HEK293T (cell line): ENCODE measurements at places on chromosomes 2 and 18.

GRCh38 chr18:50166901-50167300 is 28.0 kb downstream of the MYO5B start:
- no peak for DNase-seq

DNA sequence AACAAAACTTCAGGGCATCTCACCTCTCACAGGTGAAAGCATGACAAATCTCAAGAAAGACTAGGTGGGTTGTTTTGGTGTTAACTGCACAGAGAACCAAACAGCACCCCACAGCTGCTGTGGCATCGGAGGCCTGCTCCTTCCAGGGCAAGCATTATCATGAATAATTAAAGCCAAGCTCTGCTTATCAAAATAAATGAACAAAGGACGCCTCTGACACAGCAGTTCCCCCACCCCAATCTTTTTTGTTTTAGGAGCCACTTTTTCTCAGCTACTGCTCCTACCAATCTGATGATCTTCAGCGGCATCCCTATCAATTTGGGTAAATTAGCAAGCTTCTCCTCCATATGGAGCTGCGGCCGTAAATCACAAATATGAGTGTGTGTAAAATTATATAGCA is 58.6 kb downstream of the KLF7 start:
- no peak for DNase-seq

GRCh38 chr2:170533156-170533555 is 182.0 kb upstream of the SP5 start:
- no peak for DNase-seq

- DNase-seq = no peak
These were observed 230.6 kb upstream of the ID2 start for GRCh38 chr2:8451273-8451672.

- no peak for DNase-seq
These were observed 48.0 kb downstream of the PID1 start for GRCh38 chr2:229223107-229223506.

- DNase-seq = no peak
These were observed 194.9 kb upstream of the POU3F3 start for GRCh38 chr2:104658904-104659591.

- DNase-seq = peak; percentile 31
These were observed 201.4 kb downstream of the SOCS6 start for GRCh38 chr18:70489986-70490933.

DNA sequence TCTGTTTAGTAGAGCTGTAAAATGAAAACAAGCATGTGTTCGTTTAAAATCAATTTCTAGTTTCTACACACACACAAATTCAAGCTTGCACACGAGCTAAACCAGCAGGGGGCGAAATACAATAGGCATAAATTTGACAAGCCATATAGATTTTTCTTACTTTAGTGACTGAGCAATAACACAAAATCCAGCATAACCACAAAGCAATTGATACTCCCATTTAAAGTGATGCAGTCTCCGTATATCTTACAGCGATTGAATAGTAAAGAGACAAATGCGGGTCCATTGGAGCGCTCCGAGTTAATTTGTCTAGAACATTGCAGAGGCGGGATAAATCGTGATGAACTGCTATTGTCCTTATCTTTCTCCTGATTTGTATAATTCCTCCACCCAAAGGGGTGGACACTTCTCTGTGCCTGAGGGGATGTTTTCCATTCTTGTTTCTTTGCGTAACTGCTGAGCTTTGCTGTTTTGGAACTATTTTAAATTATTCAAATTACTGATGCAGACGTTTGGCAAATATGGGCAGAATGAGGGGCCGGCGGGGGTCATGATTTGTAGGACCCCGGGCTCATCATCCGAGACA is 1.2 kb upstream of the AFTPH start:
- peak; percentile 22 for DNase-seq

- DNase-seq = no peak
These were observed 4.7 kb downstream of the GLI2 start for GRCh38 chr2:120740375-120740764.

DNA sequence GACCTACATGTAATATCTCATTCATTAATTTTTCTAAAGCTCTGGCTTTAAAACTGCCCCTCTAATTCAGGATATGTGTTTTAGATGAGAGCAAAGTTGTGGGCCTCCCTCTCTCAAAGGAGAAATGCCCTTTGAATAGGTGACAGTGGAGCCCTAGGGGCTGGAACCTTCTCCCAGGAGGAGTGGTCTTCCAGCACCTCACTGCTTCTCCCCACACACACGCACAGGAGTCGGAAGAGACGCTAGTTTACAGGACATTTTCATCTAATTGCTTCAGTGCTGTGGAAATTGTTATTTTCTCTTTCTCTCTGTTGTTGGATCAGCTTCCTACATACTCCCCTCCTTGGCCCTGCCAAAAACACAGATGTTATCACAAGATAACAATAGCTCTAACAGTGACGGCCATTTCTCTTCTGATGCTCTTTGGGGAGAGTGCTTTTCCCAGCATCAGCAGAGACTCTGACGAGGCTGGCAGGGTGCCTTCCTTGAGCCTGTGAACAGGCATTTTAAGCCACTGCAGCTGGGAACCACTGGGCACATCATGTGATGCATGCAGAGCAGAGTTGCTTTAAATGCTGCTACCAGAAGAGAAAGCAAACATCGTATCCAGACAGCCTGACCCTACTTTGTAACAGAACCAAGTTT is 209.4 kb upstream of the SP5 start:
- DNase-seq = no peak

- no peak for DNase-seq
These were observed 54.6 kb downstream of the MERTK start for GRCh38 chr2:111952871-111953452.

- DNase-seq = no peak
These were observed 96.0 kb upstream of the RIOK3 start for GRCh38 chr18:23356915-23357601.

DNA sequence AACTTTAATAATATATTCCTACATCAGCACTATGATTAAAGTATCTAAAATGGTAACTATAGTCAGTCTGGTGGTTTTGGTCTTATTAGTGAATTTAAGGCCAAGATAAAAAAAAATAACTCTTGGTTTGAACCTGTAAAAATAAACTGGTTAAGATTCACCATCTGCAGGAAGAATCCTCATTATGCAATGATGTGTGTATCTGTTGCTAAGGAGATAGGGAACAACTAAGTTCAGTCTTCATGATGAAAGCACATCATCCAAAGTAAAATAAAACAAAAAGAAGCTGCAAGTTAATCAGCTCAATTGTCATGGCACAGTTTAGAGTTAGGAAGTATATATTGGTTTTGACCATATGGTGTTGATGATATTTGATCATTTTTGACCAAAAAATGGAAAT is 466.0 kb downstream of the NYAP2 start:
- no peak for DNase-seq

DNA sequence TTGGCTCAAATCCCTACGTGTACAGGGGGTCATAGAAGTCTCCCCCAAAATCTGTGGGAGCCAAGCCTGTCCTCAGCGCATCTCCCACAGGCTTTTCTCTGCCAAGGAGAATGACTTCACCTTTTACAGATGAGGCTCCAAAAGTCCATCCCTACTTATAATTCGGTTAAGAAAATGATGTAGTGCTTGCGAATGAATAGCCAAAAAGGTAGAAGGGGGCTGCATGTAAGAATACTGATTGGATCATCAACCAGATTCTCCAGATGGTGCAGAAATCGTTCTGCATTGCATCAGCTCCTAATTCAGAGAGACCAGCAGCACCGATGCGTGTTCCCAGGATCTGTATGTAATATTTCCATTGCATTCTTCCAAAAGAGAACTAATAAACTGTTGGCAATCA is 91.9 kb downstream of the EPHA4 start:
- DNase-seq = no peak

- no peak for DNase-seq
These were observed 51.2 kb upstream of the RTN4 start for GRCh38 chr2:55101466-55101865.

- DNase-seq = no peak
These were observed 5.4 kb upstream of the NCKAP5 start for GRCh38 chr2:133573491-133574162.

GRCh38 chr18:47821314-47821713 is 109.1 kb downstream of the SMAD2 start:
- no peak for DNase-seq

DNA sequence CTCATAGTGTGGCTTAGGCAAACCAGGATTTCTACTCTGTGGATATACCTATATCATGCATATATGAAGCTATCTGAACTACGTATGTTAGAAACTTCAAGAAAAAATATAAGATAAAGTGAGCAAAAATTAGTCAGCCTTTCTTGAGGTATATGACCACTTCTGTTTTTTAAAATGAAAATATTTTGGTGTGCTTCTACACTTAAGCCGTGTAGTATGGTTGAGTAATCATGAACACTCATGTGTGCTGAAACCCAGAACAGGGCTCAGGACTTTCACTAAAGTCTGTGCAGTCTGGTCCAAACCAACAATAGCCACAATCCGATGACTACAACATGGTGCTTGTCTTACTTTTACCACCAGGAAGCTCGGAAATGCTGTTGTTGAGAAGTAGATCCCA is 48.9 kb upstream of the TMEM177 start:
- no peak for DNase-seq

GRCh38 chr2:35997488-35997887 is 358.1 kb upstream of the CRIM1 start:
- no peak for DNase-seq

- DNase-seq = no peak
These were observed 366.6 kb upstream of the MC4R start for GRCh38 chr18:60739212-60739611.
